HT1080 (cell line): ENCODE measurements at places on chromosomes 7 and 10. TPM values are rescaled to one million over a fixed set of nuclear protein-coding genes. Genes with fewer than 3 reads are reported as not detected.
A peak's percentile ranks its signal among the peaks of the same experiment; 100 is the strongest.

GRCh38 chr10:98478430-98479222, 31.9 kb upstream of the HPS1 start:
- DNase-seq = peak; percentile 72

DNA sequence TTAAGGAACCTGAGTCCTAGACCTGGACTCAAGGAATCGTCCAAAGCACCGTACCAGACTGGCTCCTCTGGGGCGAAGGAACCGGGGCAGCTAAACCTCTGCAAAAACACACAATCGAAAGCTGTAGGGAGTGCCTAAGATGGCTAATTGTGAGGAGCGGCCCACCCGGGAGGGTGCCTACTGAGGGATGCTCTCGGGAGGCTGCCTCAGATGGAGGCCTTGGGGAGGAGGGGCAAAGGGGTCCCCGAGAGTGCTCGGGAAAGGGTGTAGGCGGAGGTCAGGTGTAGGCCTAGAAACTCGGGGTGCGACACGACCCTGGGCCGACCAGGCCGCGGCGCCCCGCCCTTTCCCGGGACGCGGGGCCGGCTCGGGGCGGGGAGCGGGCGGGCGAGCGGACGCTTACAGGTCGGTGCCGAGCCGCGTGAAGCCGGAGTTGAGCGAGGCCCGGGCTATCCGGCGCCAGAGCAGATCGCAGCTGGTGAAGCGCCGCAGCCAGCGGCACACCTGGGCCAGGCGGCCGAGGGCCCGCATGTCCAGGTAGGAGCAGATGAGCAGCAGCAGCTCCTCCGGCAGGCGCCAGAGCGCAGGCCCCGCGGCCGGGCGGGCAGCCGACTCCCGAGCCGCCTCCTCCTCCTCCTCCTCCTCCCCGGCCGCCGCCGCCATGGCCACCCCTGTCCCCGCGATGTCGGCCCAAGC, 844 bp downstream of the FBXW4 start:
- peak; percentile 53 for DNase-seq

DNA sequence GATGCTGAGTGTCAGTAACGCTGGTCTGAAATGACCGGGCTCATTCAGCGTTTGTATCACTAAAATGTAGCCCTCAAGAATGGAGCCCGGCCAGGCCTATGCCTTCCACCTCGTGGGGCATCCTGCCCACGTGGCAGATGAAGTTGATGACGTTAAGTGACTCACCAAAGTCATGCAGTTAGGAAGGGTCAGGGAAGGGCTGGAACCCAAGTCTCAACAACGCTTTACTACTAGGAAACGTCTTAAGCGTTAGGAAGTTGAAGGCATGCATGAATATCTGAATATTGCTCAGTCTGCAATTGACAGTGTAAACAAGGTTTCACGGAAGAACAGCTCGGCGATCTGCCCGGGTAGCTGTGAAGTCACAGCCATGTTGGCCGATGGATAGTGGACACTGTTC, 14.0 kb upstream of the UBE3C start:
- DNase-seq = no peak

- DNase-seq = no peak
Measured at GRCh38 chr7:3589752-3590151, 288.7 kb downstream of the SDK1 start.

DNA sequence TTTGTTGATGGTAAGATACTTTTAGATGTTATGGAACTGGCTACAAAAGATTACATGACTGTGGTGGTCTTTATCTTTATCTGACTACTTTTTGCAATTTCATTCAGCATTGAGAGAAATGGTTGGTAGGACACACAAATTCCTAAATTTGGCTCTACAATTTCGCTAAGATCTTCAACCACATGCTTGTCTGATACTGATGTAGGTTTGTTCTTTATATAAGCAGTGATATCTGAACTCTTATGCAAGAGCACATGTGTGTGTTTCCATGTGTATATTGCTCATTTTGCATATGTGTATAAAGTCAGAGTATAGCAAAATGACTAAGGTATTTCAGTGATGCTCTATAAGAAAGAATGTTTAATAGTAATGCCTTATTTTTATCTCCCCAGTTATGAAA, 501.5 kb downstream of the ARL4A start:
- no peak for DNase-seq

- no peak for DNase-seq
Measured at GRCh38 chr7:29614229-29614628, 50.6 kb downstream of the PRR15 start.

GRCh38 chr10:11225935-11226334, 208.3 kb downstream of the CELF2 start:
- DNase-seq = peak; percentile 50

UNC5B gene
- total RNA-seq = 1.7 and 2.9 TPM in 2 replicates

SGPL1 gene
- 24.4 and 28.3 TPM in 2 replicates for total RNA-seq
